ENCODE measurements at places on chromosomes 5 and 9. TPM values are rescaled to one million over a fixed set of nuclear protein-coding genes. Genes with fewer than 3 reads are reported as not detected.

RIOK2 gene
- 10.4 TPM for total RNA-seq

BARHL1 gene
- total RNA-seq = not detected

- no peak for DNase-seq
These were observed 17.6 kb upstream of the VDAC1 start for GRCh38 chr5:134022333-134022732.

- DNase-seq = no peak
These were observed 85.8 kb downstream of the NUDT12 start for GRCh38 chr5:103476811-103477210.

GRCh38 chr5:13930541-13931171, 13.8 kb downstream of the DNAH5 start:
- no peak for DNase-seq

GRCh38 chr5:148729182-148729581, 74.9 kb upstream of the HTR4 start:
- DNase-seq = no peak

DNA sequence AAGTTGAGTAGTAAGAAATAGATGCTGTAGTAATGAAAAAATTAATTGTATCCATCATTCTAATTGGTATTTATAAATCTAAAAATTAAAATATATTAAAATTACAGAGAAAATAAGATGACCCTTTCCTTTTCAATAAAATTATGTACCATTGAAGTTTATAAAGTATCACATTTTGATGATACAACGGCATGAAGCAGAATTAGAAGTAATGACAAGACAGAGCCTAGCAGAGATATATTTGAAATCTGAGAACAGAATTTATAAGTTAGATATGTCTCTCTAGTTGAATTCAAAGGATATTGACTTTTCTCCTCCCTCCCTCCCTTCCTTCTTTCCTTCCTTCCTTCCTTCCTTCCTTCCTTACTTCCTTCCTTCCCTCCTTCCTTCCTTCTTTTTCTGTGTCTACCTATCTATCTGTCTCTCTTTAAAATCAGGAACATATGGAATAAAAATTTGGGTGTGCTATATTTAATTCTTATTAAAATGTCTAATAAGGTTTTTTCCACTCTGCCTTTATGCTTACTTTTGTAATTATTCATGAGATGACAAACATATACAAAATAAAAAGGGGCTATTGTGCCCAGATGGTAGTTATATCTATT, 258.5 kb upstream of the CD180 start:
- no peak for DNase-seq

- no peak for DNase-seq
These were observed 14.9 kb downstream of the FOXI1 start for GRCh38 chr5:170120576-170120975.

GRCh38 chr9:36597412-36598178, 24.9 kb downstream of the MELK start:
- DNase-seq = no peak

DNA sequence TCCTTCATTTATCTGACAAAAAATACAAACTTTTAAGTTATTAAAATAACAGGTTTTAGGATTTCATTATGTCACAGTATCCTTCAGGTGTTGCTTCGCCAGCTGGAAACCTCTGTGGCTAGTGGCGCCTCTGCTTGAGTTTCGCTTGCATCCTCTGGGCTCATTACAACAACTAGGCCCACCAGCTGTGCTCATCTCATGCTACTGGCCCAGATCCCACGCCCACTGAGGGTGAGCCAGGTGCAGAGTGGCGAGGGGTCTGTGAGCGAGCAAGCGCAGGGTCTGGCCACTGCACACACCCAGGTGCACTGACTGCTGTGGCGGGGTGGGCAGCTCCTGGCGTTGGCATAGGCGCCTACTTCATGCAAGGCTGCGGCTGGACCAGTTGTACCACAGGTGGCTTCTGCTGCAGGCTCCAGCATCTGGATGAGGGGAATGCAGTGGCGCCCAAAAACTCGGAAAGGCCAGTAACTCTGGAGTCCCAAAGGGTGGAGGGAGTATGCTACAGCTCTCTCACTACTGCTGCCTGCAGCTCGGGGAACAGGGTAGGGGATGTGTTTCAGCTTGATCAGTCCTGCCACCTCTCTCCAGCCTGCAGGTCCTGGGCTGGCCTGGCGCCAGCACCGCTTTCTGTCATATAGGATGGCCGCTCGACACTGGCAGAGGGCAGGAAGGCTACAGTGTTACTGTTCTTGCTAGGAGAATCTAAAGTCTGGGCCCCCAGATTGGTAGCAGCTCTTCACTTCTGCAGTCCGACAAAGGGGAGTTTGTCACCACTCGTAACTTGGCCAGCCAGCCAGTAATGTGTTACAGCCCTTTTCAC, 452.1 kb downstream of the TUSC1 start:
- DNase-seq = no peak

All from epithelial cell of proximal tubule (primary cell).